ENCODE measurements at places on chromosomes 16 and 17. TPM values are rescaled to one million over a fixed set of nuclear protein-coding genes. Genes with fewer than 3 reads are reported as not detected.
A peak's percentile ranks its signal among the peaks of the same experiment; 100 is the strongest.

The DPEP1 gene
- total RNA-seq, result not detected

- DNase-seq, result no peak
- H3K27me3 ChIP-seq, result no peaks in the 10 kb centered on the region
- H3K4me1 ChIP-seq, result no peaks in the 10 kb centered on the region
- no peak overlapping the region for H3K4me3 ChIP-seq
These were observed 214.6 kb downstream of the SNX29 start for GRCh38 chr16:12191102-12191501.

GRCh38 chr16:83118365-83118764 is 491.6 kb downstream of the CDH13 start:
- no peak for DNase-seq
- H3K4me1 ChIP-seq, result peaks cover 6% of the 10 kb centered on the region
- no peaks in the 10 kb centered on the region for H3K36me3 ChIP-seq
- no peak overlapping the region for H3K27ac ChIP-seq

GRCh38 chr16:48605518-48606110 is 4.4 kb downstream of the N4BP1 start:
- no peak for DNase-seq
- H3K27me3 ChIP-seq, result no peaks in the 10 kb centered on the region
- H3K36me3 ChIP-seq, result no peaks in the 10 kb centered on the region
- H3K4me1 ChIP-seq, result no peaks in the 10 kb centered on the region
- no peak overlapping the region for H3K4me3 ChIP-seq
- no peak overlapping the region for H3K27ac ChIP-seq

- no peaks in the 10 kb centered on the region for H3K27me3 ChIP-seq
- H3K36me3 ChIP-seq, result no peaks in the 10 kb centered on the region
- peaks cover 66% of the 10 kb centered on the region for H3K4me1 ChIP-seq
- peak; percentile 84 for DNase-seq
- no peak overlapping the region for H3K27ac ChIP-seq
These were observed 28.2 kb downstream of the ACTG1 start for GRCh38 chr17:81484195-81484979.

DNA sequence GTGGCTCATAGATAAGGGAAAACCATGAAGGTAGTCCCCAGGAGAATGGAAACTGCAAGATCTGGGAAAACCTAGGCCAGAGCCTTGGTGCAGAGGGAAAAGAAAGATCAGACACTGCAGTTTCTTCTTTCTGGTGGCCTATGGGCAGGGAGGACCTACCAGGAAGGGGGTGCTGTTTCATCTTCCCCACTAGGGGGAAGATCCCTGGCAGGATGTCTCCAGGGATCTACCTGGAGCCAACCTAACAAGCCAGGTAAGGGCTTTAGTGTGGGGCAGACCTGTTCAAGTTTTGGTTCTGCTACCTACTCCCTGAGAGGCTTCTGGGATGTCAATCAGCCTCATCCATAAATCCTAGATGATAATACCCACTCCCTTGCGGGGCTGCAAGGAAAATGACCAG is 21.4 kb downstream of the TOM1L2 start:
- DNase-seq, result no peak
- no peaks in the 10 kb centered on the region for H3K27me3 ChIP-seq
- H3K4me1 ChIP-seq, result peaks cover 21% of the 10 kb centered on the region
- H3K27ac ChIP-seq, result no peak overlapping the region
- H3K4me3 ChIP-seq, result no peak overlapping the region

GRCh38 chr17:51941272-51941671 is 217.2 kb downstream of the CA10 start:
- no peaks in the 10 kb centered on the region for H3K4me1 ChIP-seq
- H3K36me3 ChIP-seq, result no peaks in the 10 kb centered on the region
- H3K27ac ChIP-seq, result no peak overlapping the region
- no peak for DNase-seq
